ENCODE measurements at places on chromosomes 16 and 17. TPM values are rescaled to one million over a fixed set of nuclear protein-coding genes. Genes with fewer than 3 reads are reported as not detected.

DNA sequence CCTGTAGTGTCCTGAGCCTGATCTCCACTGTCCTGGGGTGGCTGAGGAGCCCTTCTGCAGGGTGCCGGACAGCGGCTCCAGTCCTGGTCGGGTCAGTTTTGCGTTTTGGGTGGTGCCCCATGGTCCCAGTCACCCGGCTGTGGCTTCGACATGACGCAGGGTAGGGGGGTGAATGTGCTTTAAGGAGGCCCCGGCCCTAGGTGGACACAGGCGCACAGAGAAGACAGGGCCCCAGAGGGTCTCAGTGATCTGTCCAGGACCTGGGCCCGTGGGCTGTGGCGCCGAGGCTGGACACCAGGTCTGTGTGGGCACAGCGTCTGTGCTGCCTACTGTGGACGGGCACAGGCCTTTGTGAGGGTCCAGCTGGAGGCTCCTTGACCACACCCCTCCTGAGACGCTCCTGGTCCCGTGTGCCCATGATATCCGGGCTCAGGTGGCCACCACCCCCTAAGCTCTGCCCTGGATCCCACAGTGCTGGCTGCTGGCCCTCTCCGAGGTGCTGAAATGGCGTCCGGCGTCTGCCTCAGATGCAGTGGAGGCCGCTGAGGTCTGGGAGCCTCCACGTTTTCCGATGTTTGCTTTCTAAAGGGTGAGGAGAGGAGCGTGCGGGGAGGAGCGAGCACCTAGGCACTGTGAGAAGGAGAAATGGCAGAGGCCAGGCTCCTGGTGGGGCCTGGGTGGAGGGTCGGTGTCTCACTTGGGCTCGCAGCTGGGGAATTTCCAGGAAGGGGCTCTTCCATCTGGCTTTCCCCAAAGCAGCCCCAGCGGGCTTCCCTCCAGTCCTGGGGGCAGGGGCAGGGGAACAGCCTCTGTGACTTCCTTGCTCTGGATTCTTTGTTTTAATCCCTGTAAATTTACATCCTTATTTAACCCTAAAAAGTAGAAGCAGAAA lies 56.1 kb upstream of the ACSF3 start:
- DNase-seq: peak; percentile 52

DNA sequence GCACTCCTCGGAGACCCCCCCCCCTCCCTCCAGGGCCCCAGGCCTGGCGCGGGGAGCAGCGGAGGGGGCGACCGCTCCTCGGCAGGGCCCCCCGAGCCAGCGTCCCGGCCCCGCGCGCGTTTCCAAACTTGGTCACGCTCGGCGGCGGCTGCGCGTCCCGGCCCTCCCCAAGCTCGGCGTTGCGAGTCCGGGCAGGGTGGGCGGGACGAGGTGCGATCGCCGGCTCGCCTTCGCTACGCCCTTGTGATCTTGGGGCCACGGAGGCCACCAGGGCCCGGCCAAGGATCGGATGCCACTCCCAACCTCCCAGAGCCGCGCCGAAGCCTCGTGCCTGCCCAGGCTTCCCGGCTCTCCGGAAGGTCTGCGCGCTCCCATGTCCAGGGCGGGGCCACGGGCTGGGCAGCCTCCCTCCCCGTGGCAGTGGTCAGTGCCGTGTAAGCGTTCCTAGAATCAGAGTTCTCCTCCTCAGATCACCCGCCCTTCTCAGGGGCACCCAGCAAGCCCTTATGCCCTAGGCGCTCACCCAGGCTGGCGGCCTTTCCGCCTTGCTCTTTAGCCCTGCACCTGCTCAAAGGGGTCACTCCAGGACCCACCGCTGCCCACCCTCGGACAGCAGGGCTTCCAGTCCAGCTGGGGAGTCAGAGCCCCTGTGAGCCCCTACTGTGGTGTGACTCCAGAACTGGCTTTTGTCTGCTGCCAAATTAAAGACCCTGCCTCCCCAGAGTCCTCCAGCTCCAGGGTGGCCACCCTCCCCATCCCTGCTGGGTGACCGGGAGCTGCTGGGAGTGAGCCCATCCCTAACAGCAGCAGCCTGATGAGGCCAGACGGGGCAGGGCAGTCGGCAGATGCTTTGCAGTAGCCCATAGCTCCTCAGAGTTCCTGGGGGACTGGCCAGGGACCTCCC lies 12.2 kb upstream of the MRPS23 start:
- no peak for DNase-seq

Gene NOTUM
- total RNA-seq: 0.19 TPM

- no peak for DNase-seq
These were observed 7.9 kb upstream of the PLEKHG4 start for GRCh38 chr16:67271446-67271845.

- no peak for DNase-seq
These were observed 23.2 kb downstream of the MAP3K14 start for GRCh38 chr17:45293413-45294211.

Gene ADCY7
- 11.5 TPM for total RNA-seq

GRCh38 chr17:78616946-78617345 lies 39.8 kb upstream of the DNAH17 start:
- no peak for DNase-seq

DNA sequence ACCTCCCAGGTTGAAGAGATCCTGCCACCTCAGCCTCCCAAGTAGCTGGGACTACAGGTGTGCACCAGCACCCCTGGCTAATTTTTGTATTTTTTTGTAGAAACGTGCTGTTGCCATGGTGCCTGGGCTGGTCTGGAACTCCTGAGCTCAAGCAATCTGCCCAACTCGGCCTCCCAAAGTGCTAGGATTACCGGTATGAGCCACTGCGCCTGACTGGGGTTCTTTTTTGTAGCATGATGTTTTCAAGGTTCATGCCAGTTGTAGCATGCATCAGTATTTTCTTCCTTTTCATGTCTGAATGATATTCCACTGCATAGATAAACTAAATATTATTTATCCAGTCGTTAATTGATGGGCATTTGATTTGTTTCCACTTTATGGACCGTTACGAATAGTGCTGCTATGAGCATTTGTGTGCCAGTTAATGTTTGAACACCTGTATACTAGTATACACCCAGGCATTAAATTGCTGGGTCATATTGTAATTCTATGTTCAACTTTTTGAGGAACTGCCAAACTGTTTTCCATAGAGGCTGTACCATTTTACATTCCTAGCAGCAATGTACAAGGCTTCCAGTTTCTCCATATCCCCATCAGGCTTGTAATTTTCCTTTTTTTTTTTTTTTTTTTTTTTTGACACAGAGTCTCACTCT lies 24.8 kb upstream of the CEP20 start:
- DNase-seq: no peak

DNA sequence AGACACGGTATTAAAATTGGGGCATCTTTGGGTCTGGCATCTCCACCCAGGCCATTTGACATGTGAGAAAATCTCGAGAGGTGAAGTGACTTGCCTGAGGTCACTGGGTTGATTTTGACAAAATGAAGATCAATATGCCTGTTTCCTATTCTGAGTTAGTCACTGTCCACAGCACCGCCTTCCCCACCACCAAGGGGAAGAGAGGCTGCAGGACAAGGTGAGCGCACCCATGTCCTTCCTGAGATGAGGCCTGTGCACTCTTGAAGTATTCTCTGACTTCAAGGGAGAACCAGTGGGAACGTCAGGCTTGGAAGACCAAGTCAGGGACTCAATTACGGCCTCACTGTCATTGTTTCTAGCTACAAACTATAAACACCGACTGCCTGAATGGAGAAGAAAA lies 49.9 kb upstream of the WSB1 start:
- DNase-seq: no peak

DNA sequence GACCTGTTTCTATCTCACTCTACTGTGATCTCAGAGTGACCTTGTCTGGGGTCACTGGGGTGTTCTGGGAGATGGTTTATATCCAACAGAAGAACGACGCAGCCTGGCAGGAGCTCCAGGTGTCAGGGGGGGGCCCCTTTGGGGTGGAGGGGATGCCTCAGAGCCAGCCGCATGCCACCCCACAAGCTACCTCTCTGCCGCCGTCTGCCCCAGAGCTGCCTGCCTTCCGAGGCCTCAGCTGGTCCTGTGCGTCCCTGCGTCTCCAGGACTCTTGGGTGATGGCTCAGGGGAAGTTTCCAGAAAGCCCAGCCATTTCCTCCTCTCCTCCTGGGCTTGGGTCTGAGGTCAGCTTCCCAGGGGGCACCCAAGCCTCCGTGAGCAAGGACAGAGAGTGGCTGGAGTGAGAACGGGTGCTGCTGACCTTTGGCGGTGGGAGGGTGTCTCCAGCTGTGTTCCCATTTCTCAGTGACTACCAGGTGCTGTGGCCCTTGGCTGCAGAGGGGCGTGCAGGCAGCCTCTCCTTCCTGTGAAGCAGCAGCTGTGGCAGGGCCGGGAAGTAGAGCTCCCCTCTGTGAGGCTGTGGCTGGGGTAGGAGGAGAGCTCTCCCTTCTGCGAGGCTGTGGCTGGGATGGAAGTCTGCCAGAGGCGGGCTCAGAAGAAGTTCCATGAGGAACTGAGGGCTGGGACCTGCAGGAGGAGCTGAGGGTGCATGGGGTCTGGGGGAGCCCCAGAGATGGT lies 19.8 kb downstream of the JPH3 start:
- no peak for DNase-seq
